ENCODE measurements at places on chromosomes 7 and 10. TPM values are rescaled to one million over a fixed set of nuclear protein-coding genes. Genes with fewer than 3 reads are reported as not detected.

DNA sequence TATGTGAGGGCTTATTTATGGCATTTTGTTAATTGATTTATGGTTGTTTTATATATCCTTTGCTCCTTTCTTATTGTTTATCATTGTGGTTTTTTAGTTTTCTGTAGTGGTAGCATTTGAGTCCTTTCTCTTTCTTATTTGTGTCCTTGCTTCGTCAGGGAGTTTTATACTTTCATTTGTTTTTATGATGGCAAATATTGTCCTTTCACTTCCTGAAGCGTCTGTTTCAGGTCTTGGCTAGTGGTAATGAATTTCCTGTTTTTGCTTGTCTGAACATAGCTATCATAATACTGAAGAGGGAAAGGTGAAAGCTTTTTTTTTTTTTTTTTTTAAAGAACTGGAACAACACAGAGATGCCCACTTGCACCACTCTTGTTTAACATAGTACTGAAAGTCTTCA lies 228.2 kb downstream of the ATRNL1 start:
- peak; percentile 14 for DNase-seq

GRCh38 chr10:132450825-132451505 lies 54.0 kb downstream of the PWWP2B start:
- no peak for DNase-seq

GRCh38 chr10:78405231-78405630 lies 371.6 kb downstream of the RPS24 start:
- no peak for DNase-seq

DNA sequence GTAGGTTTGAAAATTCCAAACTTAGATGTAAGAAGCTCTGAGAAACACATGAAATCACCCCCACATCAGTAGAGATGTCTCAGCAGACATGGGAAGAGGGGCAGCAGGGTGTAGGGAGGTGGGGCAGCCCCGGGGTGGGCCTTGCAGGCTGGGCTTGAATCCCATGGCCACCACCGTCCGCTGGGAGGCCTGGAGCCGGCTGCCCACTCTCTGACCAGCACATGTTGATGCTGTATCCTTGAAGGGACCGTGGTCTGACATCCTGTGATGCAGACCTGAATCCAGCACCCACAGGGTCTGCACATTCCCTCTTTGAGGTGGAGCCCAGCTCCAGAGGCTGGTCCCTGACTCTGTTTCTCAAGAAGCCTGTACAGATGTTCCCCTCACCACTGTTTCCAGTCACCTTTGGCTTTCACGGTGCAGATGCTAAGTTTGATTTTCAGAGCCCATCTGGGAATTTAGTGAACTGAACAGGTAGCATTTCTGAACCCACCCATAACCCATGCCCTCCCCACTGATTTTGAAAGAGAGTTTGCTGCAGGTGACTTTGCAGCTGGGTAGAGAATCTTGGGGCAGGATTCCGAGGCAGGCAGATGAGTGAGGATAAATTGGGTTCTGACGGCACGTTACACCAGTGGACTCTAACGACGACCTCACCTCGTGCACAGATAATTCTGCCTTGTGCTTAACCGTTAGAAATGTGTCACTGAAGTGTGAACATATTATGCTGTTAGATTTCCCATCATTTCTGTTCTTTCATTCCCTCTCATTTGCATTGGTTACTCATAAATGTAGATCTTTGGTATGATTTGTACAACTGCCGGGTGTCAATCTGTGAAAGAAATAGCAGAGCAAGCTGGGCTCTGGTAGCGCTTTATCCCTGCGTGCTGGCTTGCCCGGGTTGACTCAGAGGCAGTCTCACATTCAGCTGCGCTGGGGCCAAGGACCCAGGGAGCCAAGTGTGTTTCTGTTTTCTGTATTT lies 45.7 kb downstream of the IKZF1 start:
- no peak for DNase-seq

DNA sequence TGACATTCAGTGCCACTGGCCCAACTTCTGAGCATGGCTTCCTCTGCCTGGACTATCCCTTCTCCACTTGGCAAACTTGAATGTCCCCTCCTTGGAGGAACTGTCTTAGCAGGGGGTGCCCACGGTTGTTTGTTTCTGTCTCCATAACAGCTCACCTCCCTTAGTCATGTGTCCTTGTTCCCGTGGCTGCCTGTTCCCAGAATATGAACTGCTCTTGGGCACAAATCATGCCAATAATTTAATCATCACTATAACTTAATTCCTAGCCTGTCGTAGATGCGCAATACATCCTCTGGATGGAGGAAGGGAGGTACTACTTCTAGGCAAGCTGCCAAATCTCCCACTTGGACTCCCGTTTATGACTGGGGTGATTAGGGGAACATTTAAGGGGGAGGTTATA lies 173.1 kb downstream of the MYOF start:
- DNase-seq, result peak; percentile 16

GRCh38 chr7:140876519-140877248 lies 48.0 kb downstream of the BRAF start:
- DNase-seq, result peak; percentile 69

DNA sequence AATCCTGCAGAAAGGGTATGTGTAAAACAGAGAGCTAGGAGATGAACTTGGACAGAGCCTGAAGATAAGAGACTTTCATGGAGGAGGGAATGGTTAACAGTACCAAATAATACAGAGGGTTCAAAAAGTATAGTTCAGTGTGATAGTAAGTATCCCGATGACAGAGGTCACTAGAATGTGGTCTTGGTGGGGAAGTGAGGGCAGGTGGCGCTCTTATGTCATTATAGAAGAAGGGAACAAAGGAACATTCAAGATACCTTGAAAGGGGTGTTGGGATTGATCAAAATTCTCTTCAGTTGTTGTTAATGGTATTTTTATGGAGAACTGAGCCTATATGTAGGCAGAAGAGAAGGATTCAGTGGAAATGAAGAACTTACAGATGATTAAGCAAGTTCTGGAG lies 312.5 kb downstream of the SUGCT start:
- DNase-seq, result no peak

- no peak for DNase-seq
Observed at GRCh38 chr7:79529881-79530235, 76.4 kb upstream of the MAGI2 start.

GRCh38 chr10:90642650-90643049 lies 215.2 kb downstream of the HTR7 start:
- DNase-seq, result peak; percentile 49

GRCh38 chr7:141094336-141095070 lies 20.6 kb downstream of the TMEM178B start:
- DNase-seq, result no peak

- no peak for DNase-seq
Observed at GRCh38 chr10:22427101-22427500, 81.8 kb downstream of the SPAG6 start.

GRCh38 chr10:102007796-102008195 lies 48.2 kb downstream of the ARMH3 start:
- no peak for DNase-seq

DNA sequence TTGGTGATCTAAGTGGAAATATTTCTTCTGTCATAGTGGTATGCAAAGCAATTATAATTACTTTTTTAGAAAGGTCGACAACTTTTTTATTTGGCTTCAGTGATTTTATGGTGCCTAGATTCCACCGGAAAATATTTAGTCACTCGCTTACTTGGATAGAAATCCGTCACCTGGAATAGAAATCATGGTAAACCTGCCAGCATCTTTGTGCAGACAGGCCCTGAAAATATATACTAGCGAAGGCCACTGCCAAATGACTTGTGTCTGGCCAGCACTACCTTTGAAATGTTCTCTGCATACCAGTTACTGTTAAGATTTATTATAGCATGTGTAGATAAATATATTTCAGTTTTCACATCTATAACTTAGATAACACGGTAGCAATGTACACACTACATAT lies 226.4 kb downstream of the AGMO start:
- DNase-seq, result no peak

GRCh38 chr7:22934473-22935065 lies 79.4 kb downstream of the HYCC1 start:
- DNase-seq, result peak; percentile 84

GRCh38 chr10:25176421-25176968 lies 1.7 kb downstream of the GPR158 start:
- no peak for DNase-seq

DNA sequence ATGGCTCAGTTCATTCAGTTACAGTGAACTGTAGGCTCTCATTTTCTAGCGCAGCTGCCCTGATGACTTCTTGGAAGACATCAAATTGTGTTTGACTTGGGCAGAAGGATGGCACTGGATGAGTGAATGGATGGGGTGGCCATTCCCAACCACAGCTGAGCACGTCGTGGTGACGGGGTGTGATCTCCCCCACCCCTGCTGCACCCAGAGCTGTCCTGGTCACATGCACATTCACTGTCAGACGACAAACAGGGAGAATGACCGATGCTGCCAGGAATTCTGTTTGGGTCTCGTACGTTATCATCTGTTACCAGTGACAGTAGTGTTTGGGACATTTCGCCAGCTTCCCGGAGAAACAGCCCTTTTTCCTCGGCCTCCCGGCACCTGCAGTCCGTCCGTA lies 623.2 kb downstream of the SDK1 start:
- DNase-seq, result no peak

DNA sequence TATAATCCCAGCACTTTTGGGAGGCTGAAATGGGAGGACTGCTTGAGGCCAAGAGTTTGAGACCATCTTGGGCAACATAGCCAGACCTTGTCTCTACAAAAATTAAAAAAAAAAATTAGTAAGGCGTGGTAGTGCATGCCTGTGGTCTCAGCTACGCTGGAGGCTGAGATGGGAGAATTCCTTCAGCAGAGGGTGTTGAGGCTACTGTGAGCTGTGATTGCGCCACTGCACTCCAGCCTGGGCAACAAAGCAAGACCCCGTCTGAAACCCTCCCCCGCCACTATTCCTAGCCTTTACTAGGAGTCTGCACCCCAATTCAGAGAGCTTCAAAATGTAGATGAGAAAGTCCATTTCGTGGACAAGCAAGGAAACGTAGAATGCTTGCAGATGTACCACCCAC lies 95.2 kb downstream of the PRPF18 start:
- peak; percentile 39 for DNase-seq

DNA sequence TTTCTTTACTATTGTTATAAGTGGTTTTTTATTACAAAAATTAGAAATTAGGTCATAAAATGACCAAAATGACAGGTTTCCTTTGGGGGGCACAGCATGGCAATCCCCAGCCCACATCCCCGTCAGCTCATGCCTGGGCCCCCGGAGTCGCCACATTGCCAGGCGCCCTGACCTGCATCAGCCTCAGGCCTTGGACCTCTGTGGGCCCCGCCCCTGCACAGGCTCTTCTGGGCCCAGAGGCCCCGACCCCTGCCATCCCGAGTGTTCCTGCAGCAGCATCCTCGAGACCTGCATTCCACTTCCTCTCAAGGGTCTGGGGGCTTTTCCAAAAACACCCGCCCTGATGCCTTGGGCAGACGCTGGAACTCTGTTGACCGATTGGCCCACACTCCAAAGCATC lies 391.1 kb upstream of the MGMT start:
- DNase-seq, result no peak

DNA sequence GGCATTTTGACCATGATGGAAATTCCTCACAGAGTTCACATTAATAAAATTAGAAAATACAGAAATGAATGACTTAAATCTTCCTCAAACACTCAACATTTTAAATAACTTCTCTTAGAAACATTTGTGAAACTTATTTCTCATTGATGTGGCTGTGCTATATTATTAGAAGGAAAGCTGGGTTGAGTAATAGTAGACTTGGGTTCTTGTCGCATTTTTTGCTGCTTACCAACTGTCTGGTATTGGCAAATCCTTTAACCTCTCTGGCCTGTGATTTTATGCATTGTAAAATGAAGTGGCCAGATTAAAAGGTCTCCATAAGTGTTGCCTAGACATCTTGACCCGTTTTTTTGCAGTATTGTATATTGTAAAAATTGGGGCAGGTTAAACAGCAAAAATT lies 66.5 kb downstream of the VPS50 start:
- peak; percentile 52 for DNase-seq

DNA sequence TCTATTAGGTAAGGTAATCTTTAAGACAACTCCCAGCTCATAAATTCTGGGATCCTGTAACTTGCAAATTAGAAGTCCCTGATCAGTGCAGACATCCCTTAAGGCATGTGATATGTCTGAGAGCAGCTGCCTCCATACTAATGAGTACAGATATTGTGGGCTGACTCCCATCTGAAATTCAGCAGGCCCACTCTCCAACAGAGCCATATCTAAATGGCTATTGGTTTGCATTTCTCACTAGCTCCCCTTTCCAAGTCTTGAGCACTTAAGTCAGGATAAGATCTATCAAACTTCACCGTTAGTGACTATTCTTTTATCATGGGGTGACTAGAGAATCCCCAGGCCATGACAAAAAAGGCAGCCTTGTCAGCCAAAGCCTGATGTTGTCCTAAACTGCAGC lies 785.4 kb downstream of the IPMK start:
- DNase-seq, result no peak

DNA sequence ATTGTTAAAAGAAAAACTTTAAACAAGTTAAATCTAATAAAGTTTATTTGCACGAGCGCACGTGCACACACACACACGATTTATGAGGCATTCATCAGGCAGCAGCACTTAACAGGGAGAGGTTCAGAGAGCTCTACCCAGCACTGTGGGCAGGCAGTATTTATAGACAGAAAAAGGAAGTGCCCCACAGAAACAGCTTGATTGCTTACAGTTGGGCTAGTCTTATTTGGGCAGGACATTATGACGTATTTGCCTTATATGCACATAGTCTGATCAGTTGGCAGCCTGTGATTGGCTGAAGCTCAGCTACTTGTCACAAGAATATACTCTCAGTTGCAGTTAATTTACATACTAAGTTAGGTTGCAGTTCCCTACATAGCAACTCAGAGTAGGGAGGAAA lies 1.2 kb upstream of the SDHAF3 start:
- DNase-seq, result no peak

DNA sequence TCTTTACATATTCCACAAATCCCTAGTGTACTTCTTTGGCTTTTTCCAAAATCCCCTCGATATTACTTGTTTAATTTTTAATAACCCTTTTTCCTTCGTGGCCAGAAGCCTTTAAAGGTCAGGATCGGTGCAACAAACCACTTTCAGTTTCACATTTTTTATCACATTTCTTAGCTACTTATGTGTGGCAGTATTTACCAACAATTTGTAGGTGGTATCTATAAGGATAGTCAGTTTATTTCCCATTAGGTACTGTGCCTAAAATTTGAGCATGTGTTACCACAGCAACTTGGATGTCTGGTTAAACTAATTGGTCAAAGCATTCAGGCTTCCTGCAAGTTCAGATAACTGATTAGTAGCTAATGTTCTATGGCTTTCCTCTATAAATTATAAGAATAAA lies 104.9 kb downstream of the CDK14 start:
- DNase-seq, result no peak

The ZNF3 gene
- 32.2 TPM for total RNA-seq

The LRIT1 gene
- total RNA-seq, result not detected

The KLLN gene
- total RNA-seq, result 0.86 TPM

The UCMA gene
- total RNA-seq, result not detected

The CRYGN gene
- not detected for total RNA-seq

The ACSM6 gene
- total RNA-seq, result not detected

The STK31 gene
- total RNA-seq, result not detected

The GRID1 gene
- total RNA-seq, result under 0.01 TPM
